NCI-H2081 treated with DMSO at 0.1 percent for 48 hours (cell line): ENCODE measurements at places on chromosomes 2 and 18.

- no peak for DNase-seq
These were observed 50.2 kb downstream of the MCFD2 start for GRCh38 chr2:46865181-46865970.

DNA sequence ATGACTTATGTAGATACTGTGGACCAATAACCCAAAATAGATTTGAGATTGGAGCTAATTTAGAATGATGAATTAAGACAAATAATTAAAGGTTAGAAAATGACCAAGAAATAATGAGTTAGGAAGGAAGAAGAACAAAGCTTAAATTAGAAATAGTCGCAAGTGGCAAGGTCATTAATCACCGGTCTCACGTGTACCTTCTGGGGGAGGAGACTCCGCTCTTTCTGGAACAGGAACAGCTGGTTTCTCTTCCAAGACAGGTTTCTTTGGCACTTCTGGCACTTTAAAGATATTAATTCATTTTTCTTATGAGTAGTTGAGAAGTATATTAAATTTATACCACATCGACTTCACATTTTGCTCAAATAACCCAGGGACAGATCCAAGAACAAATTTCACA, 156.7 kb downstream of the TTN start:
- no peak for DNase-seq

GRCh38 chr18:4750393-4751346, 295.6 kb upstream of the DLGAP1 start:
- DNase-seq, result no peak

- no peak for DNase-seq
These were observed 63.3 kb downstream of the LPIN1 start for GRCh38 chr2:11809586-11810236.

GRCh38 chr2:44170311-44170717, 1.6 kb downstream of the PPM1B start:
- no peak for DNase-seq

DNA sequence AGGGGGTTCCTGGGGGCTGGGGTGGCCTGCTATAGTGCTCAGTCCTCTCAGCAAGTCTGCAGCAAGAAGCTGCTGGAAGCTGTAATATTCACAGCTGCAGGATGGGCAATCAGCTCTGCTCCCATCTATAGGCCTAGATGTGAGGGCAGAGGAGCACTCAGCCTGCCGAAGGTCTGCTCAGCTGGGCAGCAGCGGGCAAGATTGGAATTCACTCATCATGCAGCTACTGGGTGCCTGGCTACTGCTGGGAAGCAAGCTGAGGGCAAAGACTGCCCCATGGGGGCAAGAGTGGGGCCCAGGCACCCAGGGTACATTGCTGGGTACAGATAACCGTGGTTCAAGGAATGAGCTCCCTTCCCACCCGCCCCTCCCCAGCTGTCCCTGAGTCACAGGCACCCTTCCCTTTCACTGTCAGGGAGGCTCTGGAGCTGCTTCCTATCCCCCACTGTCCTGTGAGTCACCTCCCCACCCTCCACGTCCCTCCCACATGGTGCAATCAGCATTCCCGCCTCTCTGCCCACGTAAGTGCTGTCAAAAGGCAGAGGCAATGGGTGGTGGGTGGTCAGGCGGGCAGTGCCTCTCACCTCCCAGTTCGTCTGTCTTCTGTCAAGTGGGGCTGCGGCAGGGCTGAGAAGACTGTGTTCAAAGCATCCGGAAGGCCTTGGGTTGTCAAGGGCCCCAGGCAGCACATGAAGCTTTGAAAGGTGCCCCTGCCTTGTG, 169.2 kb downstream of the TRIM43 start:
- no peak for DNase-seq

DNA sequence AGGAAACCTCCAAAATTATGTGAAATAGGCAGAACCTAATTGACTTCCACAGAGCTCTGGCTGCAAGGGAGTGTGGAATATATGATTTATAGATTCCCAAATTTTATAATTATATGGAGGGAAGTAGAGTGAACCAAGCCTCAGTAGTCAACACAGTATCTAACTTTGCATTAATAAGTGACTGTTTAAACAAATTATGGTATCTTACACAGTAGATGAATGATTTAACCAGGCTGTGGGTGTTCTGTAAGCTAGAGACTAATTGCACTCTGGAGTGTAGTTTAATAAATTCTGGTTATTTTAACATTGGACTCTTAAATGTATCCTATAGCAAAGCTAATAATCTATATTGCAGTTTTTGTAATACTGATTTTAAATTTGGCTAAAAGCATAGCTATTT, 183.5 kb downstream of the KIAA1328 start:
- DNase-seq, result no peak

GRCh38 chr2:85780316-85781012, 26.7 kb downstream of the ATOH8 start:
- no peak for DNase-seq

- no peak for DNase-seq
These were observed 25.5 kb downstream of the ST8SIA5 start for GRCh38 chr18:46731316-46731715.

- no peak for DNase-seq
These were observed 10.2 kb downstream of the RAB10 start for GRCh38 chr2:26043862-26044696.

DNA sequence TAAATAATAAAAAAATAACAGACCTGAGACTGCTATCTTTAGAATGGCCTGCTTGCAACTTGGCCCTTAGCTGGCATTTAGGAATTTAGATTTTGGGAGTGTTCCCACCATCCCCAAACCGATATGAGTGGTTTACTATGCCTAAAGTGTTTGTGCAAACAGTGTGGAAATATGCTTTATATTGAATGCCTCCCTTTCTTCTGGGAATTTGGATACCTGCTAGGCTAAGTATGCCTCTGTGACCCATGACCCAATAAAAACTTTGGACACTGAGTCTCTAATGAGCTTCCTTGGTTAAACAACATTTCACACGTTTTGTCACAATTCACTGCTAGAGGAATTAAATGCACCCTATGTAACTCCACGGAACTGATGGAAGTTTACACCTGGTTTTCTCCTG, 73.2 kb downstream of the BMPR2 start:
- DNase-seq, result no peak

DNA sequence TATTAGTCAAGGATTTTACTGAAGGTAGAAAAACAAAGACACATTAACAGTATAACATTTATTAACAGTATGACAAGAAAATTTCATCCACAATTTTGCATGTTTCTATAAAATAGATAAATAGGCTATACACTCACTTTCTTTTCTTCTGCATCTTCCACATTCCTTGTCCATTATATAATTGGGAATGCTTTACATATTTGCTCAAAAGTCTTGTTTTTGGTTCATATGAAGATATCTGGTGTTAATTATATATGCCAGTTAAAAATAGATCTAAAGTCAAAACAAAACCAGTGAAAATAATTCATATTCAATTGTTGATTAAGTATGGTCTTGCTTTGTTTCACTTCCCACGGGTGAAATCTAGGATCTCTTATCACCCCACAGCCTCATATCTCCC, 53.4 kb downstream of the SERPINB7 start:
- DNase-seq, result no peak
